ENCODE measurements at places on chromosomes 2 and 18.

- no peak for DNase-seq
These were observed 11.6 kb downstream of the MAP3K20 start for GRCh38 chr2:173087214-173087581.

DNA sequence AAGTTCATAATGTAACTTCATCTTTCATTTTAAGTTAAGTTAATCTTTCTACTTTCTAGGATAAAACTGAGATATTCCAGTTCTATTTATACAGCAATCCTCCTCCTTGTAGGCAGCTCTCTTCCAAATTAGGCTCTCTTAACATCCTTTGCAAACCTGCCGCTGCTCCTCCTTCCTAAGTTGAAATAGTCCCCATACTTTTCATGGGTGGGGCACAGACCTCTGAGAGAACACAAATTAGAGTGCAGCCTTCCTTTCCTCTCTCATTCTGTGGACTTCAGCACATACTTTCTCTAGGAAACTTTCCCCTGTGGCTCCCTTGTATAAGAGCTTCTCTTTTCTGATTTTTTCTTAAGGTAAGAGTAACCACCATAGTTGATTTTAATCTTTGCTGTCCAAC is 28.3 kb downstream of the TWSG1 start:
- DNase-seq = no peak

GRCh38 chr2:143399631-143400069 is 270.4 kb downstream of the ARHGAP15 start:
- no peak for DNase-seq

DNA sequence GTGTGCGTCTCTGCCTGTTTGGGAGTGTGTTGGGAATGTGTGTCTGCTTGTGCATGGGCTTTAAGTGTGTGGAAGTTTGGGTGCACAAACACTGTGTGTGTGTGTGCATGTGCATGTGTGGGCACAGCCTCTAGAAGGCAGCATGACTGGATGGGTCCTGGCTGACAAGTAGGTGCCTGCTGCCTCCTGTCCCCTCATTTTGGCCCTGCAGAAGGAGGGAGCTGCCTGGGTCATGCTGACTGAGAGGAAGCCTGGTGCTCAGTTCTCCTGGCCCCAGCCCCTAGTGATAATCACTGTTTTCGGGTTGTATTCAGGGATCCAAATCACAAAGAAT is 34.1 kb downstream of the GLI2 start:
- DNase-seq = no peak

DNA sequence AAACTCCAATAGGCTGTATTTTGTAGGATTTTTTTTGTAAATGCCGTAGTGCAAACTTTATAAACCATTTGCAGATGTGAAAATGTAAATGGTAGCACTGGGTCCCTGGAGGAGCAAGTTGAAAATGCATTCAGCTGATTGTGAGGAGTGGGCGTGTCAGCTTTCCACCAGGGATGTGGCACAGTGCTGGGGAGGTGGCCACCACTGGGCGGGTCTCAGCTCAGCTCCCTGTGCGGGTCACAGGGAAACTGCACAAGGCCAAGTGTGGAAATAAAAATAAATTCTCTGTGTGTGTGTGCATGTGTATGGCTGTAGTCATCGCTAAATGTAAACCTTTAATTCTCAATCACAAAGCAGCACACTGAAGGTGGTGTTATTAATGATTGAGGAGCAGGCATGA is 137.2 kb upstream of the PXDN start:
- no peak for DNase-seq

- DNase-seq = no peak
These were observed 18.8 kb downstream of the TMEM18 start for GRCh38 chr2:658426-658825.

GRCh38 chr2:58540681-58541080 is 299.6 kb upstream of the FANCL start:
- no peak for DNase-seq

DNA sequence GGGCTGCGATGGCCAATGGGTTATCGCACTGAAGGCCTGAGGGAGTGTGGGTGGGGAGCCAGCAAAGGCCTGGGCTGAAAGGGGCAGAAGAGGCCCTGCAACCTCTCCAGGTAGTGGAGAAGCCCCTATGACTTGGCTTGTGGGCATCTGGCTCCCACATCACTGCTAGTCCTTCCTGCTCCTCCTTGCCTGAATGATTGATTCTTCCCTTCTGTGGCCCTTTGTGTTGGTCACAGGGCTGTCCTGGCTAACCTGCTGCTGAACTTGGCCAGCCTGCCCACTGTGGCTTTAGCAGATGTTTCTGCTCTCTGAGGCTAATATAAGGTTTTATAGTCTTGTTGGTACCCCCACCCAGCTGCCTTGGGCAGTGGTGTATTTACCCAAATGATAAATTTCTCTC is 136.2 kb upstream of the ALPP start:
- no peak for DNase-seq

DNA sequence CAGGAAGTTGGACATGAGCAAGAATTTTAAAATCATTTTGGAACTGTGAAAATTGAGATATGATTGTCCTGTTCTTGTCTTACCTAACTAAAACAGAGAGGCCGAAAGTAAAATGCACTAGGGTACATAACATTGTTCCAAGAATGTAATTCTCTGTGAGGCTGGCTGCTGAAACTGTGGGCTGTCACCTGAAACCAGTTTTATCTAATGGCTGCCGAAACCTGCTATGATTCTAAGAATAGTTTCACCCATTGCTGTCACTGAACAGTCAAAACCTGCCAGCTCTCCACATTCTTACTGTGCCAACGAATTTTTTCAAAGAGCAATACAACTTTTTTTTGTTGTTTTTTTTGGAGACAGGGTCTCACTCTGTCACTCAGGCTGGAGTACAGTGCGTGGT is 119.3 kb upstream of the ZSWIM2 start:
- DNase-seq = no peak

GRCh38 chr18:60202708-60203107 is 169.9 kb downstream of the MC4R start:
- no peak for DNase-seq

DNA sequence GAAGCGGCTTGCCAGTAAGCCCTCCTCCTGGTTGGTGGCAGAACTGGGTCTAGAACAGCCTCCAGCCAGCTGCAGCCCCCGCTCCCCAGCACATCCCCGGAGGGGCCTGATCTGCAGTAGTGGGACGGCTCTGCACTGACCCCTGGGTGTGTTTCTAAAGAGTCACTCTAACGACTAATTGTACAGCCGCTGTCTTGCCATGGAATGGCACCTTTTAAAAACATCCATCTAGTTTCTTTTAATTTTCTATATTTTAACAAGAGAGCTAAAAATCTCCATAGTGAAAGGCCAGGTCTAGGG is 82.0 kb downstream of the MTCL1 start:
- DNase-seq = no peak

DNA sequence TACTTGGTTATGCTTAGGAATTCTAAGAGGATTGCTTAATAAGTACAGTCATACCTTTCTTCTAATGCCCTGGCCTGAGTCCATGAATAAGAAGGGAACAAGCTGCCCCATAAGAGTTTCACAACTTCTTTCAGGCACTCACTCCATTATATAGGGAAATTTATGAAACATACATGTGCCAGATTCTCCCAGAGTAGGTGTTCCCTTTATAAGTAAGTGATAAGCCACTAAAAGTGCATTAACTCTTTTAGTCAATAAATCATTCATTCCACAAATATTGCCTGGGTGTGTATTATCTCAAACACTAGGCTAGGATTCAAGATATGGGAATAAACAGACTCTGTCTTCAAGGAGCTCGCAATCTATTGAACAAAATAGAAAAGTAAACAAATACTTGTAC is 84.5 kb upstream of the RBBP8 start:
- no peak for DNase-seq

DNA sequence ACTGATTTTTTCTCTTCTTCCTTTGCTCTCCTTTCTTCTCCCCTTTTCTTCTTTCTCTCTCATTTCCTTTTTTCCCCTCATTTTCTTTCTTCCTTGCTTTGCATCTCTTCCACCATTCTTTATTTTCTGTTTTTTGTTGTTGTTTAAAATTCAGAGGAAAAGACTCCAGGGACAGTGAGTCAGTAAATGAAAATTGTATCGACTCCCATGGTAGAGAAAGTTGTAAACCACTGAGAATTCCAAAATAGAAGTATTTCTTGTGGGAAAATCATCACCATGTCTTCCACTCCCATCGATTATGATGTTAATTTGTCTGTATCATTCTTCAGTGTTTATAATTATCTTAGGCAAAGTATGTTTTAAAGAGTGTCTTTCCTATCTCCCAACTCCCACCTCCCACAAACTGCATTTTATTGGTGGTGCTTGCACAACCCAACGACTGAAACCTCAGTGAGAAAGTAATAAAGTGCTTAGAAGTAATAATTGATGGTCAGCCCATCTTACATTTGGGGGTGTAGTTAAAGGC is 134.3 kb downstream of the IRS1 start:
- DNase-seq = no peak

GRCh38 chr2:12045864-12046291 is 299.4 kb downstream of the LPIN1 start:
- no peak for DNase-seq

DNA sequence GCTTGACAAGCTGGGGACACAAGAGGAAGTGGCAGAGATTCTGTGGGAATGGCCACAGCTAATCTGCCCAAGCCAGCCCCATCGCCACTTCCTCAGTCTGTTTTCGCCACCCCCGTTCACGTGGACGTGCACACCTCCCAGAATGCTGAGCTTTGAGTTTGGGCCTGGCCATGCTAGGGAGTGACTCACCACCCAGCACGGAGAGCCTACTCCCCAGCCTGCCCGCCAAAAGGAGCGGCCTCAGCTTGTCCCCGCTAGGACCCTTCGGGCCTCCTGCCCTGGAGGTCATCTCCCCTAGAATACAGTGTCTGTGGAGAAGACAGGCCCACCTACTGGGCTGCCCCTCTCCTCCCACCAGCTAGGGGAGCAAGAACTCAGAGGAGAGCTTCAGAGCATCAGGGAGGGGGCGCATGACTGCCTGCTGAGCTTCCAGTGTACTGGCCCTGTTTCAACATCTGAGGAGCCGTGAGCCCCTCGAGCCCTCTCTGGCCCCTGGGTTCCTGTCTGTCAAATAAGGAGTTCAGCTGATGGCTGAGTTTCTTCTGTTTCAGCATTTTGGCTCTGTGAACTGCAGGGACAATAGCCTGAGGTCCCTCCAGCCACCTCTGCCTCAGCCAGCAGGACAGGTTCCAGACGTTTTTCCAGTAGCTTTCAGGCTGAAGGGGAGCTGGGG is 5.1 kb downstream of the SLC35F6 start:
- DNase-seq = no peak

DNA sequence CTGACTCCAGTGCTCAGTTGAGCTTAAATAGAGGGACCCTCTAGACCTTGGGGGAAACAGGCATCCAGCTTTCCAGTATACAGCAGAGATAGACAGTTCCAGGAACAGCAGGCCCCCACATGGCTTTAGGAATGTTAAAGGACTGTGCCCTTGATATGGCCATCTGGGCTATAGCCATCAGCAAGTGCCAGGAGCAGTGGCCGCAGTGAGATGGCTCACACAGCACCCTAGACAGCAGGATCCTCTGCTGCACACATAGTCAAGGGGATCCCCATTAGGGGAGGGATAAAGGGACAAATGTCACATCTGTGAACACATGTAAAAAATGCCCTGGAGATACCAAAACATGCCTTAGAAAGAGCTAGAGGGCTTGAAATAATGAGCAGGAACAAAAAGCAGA is 213.4 kb downstream of the PTH2R start:
- no peak for DNase-seq

DNA sequence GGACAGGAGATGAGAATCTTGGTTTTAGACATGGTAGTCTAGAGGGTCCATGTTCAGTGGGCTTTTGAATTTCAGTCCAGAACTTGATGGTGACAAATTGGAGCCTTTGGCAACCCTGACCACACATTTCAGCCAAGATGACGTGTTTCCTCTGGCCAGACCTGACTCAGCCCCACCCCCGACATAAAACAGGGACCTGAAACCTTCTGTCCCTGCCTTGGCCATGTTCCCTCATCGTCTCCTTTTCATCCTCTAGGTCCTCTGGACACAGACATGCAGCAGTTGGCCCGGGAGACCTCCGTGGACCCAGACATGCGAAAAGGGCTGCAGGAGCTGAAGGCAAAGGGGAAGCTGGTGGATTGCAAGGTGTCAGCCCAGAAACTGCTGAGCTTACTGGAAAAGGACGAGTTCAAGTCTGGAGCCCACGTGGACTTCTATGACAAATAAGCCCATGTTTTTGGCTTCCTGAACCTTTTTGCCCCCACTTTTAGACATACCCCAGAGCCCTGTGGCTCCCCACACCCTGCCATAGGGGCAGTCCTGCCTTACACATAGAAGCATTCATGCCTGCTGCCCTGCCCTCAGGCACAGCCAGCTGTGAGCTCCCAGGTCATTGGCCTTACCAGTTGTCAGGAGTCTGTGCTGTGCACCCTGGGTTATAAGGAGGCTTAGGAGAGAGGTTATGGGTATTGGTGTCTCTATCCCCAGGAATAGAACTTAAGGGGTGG is 4.0 kb downstream of the SPR start:
- no peak for DNase-seq

GRCh38 chr2:23803965-23804542 is 122.9 kb downstream of the ATAD2B start:
- DNase-seq = no peak

DNA sequence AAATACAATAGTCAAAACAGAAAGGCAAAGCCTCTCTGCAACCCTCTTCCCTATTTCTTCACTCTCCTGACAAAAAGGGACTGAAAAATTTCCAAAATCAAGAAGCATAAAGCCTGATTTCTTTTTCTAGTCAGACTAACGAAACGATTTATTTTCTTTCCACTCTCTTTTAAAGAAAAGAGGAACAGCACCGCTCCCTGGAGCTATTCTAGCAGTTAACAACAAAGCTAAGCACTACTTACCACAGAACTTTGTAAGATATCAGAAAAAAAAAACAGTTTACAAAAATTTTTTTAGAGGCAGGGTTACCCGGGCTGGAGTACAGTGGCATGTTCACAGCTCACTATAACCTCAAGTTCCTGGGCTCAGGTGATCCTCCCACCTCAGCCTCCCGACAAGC is 14.4 kb upstream of the FHL2 start:
- DNase-seq = no peak

DNA sequence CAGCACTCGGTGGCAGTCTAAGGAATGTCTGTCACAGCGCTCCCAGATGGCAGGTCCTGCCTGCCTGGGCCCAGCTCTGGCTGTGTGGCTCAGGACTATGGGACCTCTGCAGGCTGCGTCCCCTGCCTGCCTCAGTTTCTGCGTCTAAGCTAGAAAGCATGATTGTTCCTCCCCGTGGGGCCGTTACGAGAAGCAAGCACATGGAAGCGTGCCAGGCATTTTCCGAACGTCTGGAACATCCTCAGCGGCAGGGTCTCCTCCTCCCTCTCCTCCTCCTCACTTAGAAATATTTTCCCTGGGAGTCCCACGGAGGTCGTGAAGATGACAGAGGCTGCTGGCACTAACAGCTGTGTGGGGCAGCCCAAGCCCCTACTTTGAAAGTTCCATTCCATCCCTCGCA is 43.3 kb downstream of the LRRFIP1 start:
- DNase-seq = no peak

DNA sequence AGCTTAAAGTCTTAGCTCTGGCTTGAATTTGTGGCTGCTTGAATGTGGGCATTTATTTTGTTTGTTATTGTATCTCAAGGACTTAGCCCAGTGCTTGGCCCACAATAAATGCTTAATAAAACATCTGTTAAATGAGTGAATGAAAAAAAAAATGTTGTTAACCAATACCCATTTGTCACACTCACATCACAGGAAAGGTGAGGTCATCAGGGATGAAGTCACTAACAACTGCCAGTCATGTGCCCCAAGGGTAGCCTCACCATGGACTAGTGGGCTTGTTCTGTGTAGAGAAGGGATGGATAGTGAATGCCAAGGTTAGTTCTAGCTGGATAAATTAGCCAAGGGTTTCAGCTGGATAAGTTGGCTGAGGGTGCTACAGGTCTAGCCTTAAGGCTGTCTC is 3.0 kb downstream of the NRBP1 start:
- DNase-seq = no peak

- DNase-seq = no peak
These were observed 105.3 kb upstream of the GALNT13 start for GRCh38 chr2:153766415-153766814.
